ENCODE measurements at places on chromosomes 7 and 10.

- DNase-seq, result no peak
Observed at GRCh38 chr7:98418636-98419315, 17.9 kb upstream of the BAIAP2L1 start.

GRCh38 chr10:88544140-88544870, 38.8 kb downstream of the RNLS start:
- DNase-seq, result no peak

DNA sequence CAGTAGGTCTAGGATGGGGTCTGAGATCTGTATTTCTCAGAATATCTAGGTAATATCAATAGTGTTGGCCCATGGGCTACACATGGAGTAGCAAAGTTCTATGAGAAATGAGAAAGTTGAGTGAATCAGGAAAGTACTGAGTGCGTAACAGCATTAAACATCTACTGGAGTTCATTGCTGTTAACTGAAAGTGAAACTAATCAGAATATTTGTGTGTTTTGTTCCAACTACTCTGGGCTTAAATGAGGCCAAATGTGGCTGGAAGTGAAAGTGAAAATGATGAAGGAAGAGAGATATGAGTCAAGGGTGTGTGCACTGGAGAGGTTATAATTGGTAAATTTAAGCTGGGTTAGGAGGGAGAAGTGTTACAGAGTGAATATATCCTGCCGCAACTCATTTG, 46.5 kb downstream of the TMEM106B start:
- no peak for DNase-seq

- no peak for DNase-seq
Observed at GRCh38 chr10:10038348-10038747, 979.3 kb upstream of the CELF2 start.

DNA sequence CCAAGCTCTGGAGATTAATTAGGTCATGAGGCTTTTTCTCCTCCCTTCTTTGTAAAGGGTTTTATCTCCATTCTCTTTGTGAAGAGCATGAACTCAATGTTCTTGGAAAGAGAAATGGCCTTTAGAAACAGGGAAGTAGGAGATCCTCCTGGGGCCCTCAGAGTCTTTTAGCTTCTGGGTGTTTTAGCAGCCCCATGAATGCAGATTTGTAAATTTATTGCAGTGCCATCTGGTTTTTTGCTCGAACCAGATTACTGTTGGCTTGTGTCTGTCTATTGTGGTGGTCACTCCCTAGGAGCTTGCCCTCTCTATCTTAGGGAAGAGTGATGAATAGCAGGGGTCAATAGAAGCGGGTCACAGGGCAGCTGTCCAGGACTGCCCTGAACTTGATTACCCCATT, 110.6 kb downstream of the BTRC start:
- DNase-seq, result no peak

DNA sequence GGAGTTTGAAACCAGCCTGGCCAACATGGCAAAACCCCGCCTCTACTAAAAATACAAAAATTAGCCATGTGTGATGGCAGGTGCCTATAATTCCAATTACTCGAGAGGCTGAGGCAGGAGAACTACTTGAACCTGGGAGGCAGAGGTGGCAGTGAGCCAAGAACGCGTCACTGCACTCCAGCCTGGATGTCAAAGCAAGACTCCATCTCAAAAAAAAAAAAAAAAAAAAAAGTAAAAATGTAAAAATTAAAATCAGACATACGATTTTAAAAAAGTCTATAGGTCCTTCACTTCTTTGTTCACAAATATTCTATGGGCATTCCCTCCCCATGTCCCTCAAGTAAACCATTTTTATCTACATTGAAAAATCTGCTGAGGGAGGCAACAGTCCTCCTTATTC, 34.9 kb upstream of the TLL2 start:
- DNase-seq, result no peak

GRCh38 chr7:158161194-158161593, 426.4 kb downstream of the PTPRN2 start:
- DNase-seq, result no peak

GRCh38 chr10:98916526-98917125, 319.0 kb downstream of the HPSE2 start:
- no peak for DNase-seq

DNA sequence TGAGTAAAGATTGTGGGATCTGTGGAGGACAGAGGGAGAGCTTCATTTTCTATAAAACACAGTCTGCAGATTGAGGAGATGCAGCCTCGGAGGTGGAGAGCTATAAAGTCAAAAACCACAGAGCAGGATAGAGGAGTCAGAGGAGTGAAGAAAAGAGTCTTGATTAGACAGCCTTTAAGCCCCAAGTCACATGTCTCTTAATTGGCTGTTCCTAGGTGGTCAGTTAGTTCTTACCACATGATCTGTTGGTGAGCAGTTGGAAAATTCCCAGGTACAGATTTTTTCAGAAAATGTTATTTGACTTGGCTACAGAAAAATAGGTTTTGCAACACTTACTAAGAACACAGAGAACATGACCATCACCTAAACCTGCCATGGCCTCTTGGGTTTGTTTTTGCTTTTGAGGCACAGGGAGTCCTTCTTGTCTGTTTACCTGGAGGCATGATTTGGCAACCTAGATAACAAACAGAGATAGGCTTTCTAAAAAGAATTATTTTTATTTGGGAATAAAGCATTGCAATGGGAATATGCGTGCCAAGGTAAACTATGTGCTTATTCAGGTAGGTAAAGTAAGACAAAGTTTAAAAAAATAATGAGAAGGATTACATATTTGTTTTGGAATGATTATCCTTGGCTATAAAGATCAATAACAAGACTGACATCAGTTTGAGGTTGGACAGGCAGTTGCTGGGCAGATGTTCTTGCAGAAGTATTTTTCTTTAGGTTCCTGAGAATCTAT, 604 bp upstream of the CYP3A43 start:
- no peak for DNase-seq

- no peak for DNase-seq
Observed at GRCh38 chr7:70098133-70098561, 499.9 kb downstream of the AUTS2 start.

GRCh38 chr10:77478247-77478961, 159.2 kb downstream of the KCNMA1 start:
- DNase-seq, result no peak
